Right renal cortex interstitium (tissue), 3 donors: ENCODE measurements at places on chromosomes 3 and 15. TPM values are rescaled to one million over a fixed set of nuclear protein-coding genes. Genes with fewer than 3 reads are reported as not detected.

Gene GCNT3
- polyA plus RNA-seq = 0.45 TPM

Gene ST3GAL6
- polyA plus RNA-seq = 85.2 TPM

Gene SPESP1
- polyA plus RNA-seq = 5.8 TPM

Gene A4GNT
- polyA plus RNA-seq = 0.83 TPM

DNA sequence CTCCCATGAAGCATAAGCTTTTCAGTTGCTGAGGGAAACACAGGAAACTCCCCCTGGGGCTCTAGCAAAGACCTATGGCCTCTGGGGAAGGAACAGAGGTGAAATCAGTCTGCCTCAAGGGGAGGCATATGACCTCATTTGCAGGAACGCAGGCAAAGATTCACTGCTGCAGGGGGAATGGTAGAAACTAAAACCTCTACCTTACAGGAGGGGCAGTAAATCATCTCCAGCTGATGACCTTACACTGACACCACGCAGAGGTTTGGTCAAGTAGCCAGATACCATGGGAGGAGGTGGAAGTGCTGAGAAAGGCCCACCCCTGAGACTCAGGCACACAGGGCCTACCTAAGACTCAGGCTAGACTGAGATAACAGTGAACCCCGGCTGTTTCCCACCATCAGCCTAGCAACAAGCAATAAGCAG lies 81.1 kb downstream of the RAD18 start:
- DNase-seq = no peak

GRCh38 chr15:90035840-90036230 lies 34.7 kb downstream of the ZNF710 start:
- DNase-seq = no peak

DNA sequence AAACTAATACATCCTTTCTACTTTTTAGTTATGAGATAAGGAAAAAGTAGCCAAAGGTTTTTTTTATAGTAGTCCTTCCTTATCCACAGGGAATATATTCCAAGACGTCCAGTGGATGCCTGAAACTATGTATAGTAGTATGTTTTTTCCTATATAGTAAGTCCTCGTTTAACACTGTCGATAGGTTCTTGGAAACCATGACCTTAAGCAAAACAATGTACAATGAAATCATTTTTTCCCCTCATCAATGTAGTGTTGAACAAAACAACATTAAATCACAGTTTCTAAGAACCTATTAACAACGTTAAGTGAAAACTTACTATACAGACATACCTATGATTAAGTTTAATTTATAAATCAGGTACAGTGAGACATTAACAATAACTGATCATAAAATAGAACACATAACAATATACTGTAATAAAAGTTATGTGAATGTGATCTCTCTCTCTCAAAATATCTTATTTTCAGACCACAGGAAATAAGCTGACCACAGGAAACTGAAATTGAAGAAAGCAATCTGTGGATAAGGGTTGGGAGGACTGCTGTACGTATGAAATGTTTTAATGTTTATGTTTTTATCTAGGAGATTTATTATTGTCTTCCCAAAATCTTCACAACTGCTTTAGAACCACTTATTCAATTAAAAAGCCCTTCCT lies 20.6 kb downstream of the COPS2 start:
- no peak for DNase-seq

- no peak for DNase-seq
These were observed 30.4 kb downstream of the CHRNA7 start for GRCh38 chr15:32060706-32061105.

- DNase-seq = no peak
These were observed 12.6 kb downstream of the FAM107A start for GRCh38 chr3:58564456-58565160.

DNA sequence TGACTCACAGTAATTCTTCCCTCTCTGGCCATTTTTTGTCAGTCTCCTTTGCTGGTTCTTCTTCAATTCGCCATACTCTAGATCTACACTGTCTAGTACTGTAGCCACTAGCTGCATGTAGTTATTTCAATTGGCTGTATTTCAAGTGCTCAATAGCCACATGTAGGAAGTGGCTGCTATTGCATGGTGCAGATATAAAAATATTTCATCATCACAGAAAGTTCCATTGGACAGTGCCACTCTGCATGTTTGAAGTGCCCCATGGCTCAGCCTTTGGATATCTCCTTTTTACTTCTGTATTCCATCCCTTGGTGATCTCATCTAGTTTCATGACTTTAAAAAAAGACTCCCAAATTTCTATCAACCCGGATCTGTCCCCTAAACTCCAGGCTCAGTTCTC lies 22.1 kb downstream of the PPP2R3A start:
- DNase-seq = no peak

DNA sequence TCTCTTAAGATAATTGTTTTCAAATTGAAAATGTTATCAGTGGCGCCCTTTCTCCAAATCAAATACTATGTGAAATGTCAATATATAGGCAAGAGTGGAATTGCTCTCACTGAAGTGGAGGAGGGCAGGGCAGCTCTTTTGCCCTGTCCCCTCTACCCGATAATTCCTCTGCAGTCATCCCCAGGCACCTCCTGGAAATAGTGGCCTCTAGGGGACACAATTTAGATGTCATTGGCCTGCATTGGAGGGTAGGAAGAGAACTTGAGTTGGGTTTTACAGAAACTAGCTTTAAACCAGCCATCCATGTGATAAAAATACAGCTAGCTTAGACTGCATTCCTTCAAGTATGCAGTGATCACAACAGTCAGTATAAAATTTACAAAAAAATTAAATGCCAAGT lies 288.9 kb downstream of the EDEM1 start:
- no peak for DNase-seq

DNA sequence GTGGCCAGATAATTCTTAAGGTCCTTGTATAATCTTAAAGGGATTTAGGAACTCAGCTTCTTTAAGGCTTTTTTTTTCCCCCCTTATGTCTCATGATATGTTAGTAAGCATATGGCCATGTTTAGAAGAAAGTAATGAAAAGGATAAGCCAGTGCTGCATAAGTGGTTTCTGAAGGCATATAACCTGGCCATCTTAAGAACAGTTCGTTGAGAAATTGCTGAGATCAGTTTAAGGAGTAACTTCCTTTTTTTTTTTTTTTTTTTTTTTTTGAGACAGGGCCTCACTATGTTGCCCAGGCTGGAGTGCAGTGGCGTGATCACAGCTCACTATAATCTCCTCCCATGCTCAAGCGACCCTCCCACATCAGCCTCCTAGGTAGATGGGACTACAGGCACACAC lies 51.7 kb downstream of the UBE2E2 start:
- no peak for DNase-seq
